Central memory CD4-positive, alpha-beta T cell (primary cell): ENCODE measurements at places on chromosomes 1 and 21.

- DNase-seq: no peak
Observed at GRCh38 chr1:200959411-200959921, 64.0 kb downstream of the KIF21B start.

DNA sequence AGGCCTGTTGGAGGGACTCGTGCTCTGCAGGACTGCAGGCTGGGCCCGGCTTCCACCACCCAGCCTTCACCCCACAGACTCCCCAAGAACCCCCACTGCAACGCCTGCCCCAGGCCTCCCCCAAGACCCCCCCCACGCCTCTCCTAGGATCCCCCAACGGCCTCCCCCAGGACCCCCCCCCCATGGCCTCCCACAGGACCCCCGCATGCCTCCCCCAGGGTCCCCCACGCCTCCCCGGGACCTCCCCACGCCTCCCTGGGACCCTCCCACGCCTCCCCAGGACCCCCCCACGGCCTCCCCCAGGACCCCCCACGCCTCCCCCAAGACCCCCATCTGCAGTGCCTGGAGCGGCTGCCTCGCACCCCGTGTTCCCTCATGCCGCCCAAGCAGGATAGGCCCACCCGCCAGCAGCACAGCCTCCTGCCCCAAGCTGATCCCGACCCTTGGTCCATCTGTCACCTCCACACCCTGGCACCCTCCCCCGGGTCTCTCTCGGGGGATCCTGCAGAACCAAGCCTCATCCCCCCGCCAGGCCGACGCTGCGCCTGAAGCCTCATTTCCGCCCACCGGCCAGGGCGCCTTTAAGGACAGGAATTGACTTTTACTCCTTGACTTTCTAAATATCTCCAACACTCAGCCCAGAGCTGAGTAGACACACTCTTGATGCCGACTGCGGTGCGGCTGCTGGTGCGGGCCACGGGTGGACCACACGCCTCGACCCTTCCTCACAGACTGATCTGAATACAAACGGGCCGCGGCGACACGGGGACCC is 14.1 kb upstream of the RNF223 start:
- DNase-seq: no peak

DNA sequence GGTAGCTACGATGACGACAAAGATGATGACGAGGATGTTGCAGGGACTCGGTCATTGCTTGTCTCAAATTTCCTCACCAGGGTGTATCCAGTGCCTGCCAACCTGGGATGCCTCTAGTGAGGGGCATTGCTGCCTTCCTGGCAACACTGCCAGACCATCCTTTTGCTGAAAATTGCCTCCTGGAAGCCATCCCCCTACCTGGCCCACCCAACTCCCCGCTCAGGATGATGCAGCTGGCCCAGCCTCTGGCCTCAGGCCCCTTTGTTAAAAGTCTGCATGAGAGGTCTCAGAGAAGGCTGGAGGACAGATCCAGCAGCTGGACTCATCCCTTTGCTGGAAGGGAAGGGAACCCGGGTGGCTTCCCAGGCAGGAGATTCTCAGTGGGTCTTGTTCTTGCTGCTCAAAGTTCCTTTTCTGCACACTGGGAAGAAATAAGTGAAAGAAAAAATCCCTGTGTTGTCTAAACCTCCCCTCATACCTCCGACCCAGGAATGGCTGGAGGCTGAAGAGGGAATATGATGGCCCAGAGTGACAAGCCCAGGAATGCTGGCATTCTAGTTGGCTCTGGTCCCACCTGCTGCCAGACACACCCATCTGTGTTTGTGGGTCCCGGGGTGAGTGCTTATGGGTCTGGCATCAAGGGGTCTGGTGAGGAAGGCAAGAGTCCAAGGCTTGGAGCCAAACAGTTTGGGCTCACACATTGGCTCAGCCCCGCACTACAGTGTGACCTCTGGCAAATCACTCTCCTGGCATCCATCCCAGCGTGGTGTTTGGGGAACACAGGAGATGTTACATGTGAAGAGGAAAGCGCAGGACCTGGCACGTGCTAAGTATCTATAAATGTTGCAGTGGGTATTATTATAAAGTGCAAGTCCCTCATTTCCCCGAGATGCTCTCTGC is 6.7 kb upstream of the FNDC5 start:
- DNase-seq: no peak

DNA sequence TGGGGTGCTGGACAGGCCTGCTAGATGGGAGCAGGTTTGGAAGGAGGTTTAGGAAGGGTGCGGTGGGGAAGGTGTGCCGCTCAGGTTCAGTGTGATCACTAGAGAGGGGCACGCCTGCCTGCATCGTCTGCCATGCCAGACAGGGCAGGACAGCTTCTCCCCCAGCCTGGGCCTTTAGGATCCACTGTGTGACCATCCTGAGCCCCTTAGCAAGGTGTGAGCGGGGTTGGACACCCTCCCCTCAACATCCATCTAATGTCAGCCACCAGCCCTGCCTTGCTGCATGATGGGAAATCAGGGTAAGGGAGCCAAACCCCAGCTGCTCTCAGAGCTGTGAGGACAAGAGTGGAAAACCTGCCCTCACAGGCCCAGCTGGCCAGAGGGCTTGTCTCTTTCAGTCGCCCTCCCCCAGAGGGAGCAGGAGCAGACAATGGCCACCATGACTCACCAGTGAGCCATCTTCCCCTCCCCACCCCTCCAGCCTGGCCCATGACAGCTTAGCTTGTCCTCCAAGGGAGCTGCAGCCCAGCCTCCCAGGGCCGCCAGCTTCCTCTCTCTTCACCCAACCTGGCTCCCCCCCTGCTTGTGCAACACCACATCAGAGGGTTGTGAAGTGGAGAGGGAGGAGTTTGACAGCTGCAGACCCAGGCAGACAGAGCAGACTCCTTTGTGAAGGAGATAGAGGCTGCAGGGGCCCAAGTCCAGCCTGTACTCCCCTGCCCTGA is 37.0 kb downstream of the NUAK2 start:
- DNase-seq: peak; percentile 92

DNA sequence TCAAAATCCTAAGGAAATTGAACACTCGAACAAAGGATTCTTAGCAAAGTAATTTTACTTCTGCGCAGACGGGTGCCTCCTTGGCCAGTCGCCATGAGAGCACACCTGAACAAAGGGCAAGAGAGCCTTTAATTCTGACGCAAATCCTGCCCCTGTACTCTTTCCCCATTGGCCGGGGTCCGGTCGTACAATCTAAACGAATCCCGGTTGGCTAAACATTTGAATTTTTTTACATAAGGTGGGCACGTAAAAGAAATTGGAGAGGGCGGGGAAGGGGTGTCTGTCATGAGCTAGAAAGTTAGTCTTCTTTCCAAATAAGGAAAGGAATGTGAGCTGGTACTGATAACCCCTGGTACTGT is 8.2 kb upstream of the IL22RA1 start:
- no peak for DNase-seq

- DNase-seq: no peak
Observed at GRCh38 chr1:41610361-41610760, 125.9 kb upstream of the EDN2 start.

GRCh38 chr1:236396665-236397043 is 2.6 kb downstream of the EDARADD start:
- DNase-seq: no peak
